ENCODE measurements at places on chromosomes 4 and X.

GRCh38 chr4:101283434-101283833, 63.9 kb downstream of the PPP3CA start:
- no peak for DNase-seq

GRCh38 chrX:50779694-50780093, 34.3 kb downstream of the SHROOM4 start:
- no peak for DNase-seq

GRCh38 chr4:182143822-182144625, 99.2 kb upstream of the TENM3 start:
- no peak for DNase-seq

- DNase-seq = no peak
These were observed 131.5 kb downstream of the HS3ST1 start for GRCh38 chr4:11297201-11297600.

- no peak for DNase-seq
These were observed 29.8 kb upstream of the SMARCAD1 start for GRCh38 chr4:94177822-94178221.

GRCh38 chr4:183396227-183396637, 48.2 kb upstream of the CDKN2AIP start:
- no peak for DNase-seq

DNA sequence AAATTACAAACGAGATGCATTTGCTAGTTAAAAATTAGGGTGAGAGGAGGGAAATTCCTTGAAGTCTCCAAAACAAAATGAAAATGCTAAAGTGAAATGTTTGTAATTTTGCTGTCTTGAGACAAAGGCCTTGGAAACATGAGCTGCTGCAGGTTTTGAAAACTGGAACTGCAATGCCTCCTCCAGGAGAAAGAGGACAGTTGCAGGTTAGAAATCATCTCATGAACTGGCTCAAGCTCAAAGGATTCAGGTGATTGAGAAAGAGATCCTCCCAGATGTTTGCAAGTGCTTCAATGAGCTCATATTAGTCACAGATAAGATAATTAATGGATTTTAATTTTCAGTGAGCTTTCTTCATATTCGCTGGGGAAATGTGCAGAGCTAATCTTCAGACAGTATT, 32.4 kb downstream of the SMPX start:
- DNase-seq = peak; percentile 6

- no peak for DNase-seq
These were observed 7.8 kb downstream of the TIFA start for GRCh38 chr4:112277705-112278448.

- DNase-seq = no peak
These were observed 66.1 kb upstream of the HGFAC start for GRCh38 chr4:3375688-3376087.

DNA sequence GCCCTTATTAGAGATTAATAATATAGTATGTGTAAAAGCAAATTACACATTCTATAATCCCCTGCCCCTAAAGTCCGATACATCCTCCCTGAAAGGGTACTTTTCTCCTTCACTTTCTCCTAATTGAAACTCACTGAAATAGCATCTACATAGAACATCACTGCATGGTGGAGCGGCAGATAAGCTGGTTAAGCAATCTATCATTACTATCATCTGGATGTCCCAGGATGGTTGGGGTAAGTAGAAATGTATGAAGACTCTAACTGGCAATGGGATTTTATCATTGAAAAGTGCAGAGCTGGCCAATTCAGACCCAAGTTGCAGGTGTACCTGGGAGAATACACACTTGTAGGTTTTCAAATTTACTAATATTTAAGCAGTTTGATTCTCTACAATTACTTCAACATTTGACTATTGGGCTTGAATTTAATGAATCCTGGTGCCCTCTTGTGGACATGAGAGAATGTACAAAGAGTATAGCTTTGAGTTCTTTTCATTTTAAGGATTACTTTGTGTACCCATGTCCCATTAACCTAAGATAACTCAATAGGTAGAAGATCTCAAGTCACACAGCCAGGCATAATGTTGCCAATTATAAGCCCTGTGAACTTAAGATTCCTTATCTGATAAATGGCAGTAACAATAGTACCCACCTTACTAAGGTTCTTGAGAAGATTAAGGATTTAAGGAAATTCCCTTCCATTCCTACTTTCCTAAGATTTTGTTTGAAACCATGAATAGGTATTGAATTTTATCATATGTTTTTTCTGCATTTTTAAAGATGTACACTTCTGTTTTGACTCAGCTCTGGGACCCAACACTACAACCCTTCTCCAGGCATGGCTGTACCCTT, 69.8 kb downstream of the SHROOM3 start:
- no peak for DNase-seq

DNA sequence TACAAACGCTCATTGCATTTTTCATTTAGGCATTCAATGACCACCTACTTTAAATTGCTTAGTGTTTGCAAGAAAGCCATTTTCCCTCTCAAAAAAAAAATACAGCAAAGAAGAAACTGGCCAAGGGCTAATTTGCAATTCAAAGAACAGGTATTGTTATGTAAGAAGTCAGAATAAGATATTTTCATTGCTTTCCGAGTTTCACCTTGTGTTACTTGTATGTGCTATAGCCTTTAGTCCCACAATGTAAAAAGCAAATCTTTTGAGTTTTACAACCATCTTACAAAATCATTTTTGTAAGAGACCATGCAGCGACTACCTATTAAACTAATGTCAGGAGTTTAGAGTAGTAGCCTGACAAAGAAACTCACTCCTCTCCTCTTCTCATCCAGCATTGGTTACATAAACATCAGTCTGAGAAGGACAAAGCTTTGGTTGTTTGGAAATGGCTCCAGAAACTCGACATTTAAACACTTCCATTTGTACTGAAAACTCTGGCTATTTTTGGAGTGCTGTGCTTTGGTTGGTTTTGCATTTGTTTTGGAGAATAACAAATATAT, 15.3 kb downstream of the TENM3 start:
- no peak for DNase-seq

DNA sequence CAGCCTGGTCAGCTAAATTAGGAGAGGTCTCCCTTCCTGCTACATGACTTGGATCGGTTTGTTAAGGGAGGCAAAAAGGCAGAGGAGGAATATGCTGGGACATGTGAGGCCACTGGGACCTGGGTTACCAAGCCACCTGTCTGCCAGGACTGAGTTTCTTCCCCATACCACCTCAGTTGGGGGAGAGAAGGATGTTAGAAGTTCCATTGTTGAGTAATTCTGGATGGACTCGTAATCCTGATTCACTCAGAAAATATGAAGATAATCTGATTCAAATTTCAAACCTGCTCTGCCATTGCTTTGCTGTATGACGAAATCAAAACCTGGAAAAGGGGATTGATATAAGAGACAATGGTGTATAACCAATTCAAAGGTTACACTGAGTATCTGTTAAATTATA, 97.4 kb upstream of the S100G start:
- no peak for DNase-seq

GRCh38 chrX:7068939-7069367, 78.6 kb upstream of the STS start:
- DNase-seq = no peak

- DNase-seq = no peak
These were observed 113.9 kb downstream of the GRIA3 start for GRCh38 chrX:123298026-123298425.

- no peak for DNase-seq
These were observed 30.9 kb downstream of the RAB33B start for GRCh38 chr4:139484783-139485311.

DNA sequence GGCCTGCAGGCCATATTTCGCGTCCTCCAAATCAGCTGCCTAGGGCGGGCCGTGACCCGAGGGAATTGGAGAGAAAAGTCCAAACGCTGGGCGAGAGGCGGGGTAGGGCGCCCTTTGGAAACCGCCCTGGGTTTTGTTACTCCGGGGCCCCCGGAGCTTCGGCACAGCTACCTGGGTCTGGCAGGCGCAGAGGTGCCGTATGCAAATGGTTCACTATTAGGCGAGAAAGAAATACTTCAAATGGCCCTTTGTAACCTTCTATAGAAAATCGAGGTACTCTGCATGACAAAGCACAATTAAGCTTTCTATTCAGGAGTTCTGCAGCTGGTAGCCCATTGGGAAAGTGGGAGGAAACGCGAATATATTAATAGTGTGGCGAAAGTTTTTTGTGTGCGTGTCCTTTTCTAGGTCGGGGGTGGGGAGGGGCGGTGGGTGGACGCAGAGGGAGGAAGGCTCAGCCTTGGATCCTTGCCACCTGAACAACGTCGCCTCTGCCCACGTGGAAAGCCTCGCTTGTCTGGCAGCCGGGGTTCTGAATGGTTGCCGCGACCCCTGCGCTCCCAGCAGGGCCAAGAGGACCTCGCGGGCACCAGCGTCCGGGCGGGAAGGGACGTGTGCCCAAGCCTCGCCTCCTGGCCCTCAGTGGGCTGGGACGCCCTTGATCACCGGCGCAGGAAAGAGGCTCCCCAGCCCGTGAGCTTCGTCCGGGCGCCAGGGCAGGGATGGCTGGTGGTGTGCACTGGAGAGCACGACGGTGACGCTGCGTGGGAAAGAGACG, 9.5 kb downstream of the GSX2 start:
- no peak for DNase-seq

GRCh38 chr4:184911310-184911709, 85.5 kb upstream of the ACSL1 start:
- no peak for DNase-seq

DNA sequence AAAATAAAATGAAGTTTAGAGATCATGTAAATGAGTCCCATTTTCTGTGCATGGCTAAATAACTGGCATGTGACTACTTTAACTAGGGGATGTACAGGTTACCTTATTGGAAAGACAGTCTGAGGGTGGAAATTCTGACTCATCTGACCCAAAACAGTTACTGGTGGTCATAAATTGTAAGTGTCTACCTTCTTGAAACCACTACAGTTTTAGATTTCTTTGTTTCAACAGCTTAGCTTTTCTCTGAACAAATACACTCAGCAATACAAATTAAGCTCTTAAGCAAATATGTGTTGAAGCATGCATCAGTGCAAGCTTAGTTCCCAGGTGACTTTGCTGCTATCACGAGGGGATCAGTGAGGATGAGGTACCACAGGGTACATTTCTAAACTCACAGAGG, 60.7 kb upstream of the PGM2 start:
- DNase-seq = no peak

- DNase-seq = no peak
These were observed 121.9 kb downstream of the SMIM20 start for GRCh38 chr4:26035921-26036320.

DNA sequence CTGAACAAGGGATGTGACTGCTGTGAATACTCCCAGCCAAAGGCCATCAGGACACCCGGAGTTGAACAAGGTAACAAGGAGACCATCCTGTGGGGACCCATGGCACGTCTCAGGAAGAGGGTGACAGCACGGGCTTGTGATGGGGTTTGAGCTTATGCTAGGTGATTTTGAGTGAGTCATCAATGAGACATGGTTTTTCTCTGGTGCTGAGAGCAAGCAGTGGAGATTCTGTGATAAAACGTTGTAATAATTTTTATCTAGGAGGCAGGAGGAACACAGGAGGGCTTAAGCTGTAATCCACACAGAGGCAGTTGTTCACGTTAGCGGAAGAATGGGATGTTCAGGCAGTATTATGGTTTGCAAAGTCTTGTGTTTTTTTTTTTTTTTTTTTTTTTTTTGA, 36.0 kb downstream of the TRIML1 start:
- no peak for DNase-seq

GRCh38 chr4:154305616-154306015, 186.0 kb downstream of the DCHS2 start:
- no peak for DNase-seq

DNA sequence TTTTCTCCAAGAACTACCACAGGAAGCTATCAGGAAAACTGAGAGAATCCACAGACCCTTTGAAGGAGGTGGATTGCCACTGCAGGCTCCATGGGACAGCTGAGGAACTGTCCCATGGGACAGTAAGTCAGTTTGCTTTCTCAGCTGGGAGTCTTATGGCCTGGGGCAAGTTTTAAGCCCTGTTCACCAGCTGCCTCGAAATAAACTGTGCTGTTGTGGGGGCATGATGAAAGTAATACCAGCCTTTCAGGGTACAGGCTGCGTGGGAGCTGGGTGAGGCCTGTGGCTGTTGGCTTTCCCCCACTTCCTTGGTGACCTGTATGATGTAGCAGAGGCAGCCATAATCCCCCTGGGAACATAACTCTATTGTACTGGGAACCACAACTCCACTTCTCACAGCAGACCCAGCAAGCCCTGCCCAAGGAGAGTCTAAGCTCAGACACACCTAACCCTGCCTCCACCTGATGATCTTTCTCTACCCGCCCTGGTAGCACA, 452.1 kb downstream of the STPG2 start:
- DNase-seq = no peak

DNA sequence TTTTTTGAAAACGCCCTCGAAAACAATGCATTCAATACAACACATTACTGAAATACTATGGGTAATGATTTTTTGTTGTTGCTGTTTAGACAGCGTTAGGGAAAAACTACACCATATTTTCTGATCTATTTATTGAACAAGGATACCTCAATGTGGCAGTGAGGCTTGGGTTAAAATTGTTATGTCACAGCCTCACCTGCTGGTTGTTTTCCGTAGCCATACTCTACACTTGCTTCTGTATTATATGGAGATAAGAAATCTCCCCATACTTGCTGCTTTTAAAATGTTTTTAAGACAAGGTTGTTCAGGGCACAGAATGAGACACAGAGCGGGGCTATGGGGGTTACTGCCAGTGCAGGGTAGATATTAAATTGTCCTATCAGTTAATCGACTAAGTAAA, 221.6 kb upstream of the FTHL17 start:
- DNase-seq = no peak

DNA sequence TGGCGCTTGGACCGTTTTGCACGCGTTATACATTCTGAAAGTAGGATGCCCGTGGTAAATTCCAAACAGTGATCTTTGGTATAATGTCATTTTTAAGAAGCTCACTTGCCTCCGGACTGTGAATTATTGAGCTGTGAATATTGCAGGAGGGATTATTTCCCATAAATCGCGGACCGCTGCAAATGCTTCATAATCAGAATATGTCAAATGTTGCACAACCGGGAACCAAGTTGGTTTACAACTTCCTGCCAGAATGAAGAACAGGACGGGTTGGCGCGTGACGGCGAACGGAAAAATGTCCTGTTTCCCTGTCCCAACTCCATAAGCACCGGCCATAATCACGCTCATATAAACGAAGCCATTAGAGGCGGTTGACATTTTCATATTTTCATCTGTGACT, 67.6 kb downstream of the SHOX start:
- DNase-seq = no peak

DNA sequence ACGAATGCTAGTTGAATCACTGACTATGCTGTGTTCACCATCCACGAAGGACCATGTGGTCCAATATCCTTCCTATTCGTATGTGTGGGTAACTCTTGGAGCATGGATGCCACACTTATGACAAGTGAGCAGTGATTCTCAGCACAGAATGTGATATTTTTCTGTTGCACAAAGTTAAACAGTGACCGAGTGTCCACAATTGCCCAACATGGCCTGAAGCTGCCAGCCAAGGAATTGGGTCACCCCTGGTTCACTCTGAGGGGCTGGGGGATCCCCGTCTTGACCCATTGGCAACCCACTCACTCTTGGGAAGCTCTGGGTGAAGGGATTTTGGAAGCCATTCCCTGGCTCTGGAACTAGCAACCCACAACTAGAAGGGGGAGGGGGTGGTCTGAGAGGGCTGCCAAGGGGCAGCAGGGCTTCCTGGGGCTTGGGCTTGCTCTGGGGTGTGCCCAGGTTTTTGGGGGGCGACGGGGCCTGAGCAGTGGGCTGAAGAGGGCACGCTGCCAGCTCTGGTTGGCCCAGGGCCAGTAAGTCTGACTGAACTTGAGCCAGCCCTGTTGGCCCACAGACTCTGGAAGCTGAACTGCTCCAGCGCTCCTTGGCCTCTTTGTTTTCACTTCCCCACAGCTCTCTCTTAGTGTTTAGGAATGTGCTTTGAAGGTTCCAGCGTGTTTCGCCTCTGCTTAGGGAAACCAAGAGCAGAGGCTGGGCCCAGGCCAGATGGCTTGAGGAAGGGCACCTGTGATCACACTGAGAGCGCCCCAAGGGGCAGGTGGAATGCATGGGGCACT, 43.1 kb upstream of the BCOR start:
- no peak for DNase-seq
